ENCODE measurements at places on chromosomes 2 and 18. TPM values are rescaled to one million over a fixed set of nuclear protein-coding genes. Genes with fewer than 3 reads are reported as not detected.

The SYT4 gene
- 8.2 TPM for total RNA-seq

The GPC1 gene
- total RNA-seq = 88.6 TPM

GRCh38 chr2:21676041-21676440 is 552.3 kb downstream of the TDRD15 start:
- H3K36me3 ChIP-seq = peaks cover 4% of the 10 kb centered on the region
- no peak overlapping the region for H3K27ac ChIP-seq
- DNase-seq = no peak
- no peaks in the 10 kb centered on the region for H3K4me1 ChIP-seq
- H3K27me3 ChIP-seq = peaks cover 2% of the 10 kb centered on the region
- H3K4me3 ChIP-seq = no peak overlapping the region

DNA sequence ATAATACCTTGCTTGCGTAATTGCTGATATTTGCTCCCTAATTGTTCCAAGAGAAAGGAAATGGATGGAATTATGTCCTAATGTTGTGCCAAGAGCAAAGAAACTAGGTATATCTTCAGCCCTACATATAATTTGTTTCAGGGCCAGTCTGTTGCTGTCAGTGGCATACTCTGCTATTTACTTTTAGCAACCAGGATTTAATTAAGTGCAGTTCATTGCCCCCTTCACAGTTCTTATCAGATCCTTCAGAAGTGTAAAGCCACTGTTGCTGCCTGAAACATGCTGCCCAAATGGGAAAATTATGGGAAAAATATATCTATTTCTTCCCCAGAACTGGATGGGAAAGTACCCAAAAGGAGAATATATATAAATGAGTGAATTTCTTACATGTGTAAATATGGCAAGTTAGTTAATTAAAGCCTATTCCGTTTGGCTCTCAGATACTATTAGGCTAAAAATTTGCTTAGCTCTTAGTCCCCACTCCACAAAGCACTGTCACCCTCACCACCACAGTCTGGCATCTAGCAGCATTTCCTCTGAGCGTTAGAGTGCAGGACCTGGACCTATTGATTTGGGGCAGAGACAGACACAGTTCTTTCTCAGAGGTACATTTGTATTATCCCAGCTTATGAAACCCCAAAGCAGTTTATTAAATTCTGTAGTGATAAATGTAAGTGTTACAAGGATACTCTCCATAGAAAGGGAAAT is 72.8 kb upstream of the DTNA start:
- H3K36me3 ChIP-seq = no peaks in the 10 kb centered on the region
- peaks cover 4% of the 10 kb centered on the region for H3K4me1 ChIP-seq
- no peak overlapping the region for H3K4me3 ChIP-seq
- no peaks in the 10 kb centered on the region for H3K27me3 ChIP-seq
- DNase-seq = no peak

GRCh38 chr18:35159782-35160181 is 81.1 kb upstream of the ZNF397 start:
- no peak for DNase-seq
- H3K36me3 ChIP-seq = no peaks in the 10 kb centered on the region
- H3K4me3 ChIP-seq = no peak overlapping the region

DNA sequence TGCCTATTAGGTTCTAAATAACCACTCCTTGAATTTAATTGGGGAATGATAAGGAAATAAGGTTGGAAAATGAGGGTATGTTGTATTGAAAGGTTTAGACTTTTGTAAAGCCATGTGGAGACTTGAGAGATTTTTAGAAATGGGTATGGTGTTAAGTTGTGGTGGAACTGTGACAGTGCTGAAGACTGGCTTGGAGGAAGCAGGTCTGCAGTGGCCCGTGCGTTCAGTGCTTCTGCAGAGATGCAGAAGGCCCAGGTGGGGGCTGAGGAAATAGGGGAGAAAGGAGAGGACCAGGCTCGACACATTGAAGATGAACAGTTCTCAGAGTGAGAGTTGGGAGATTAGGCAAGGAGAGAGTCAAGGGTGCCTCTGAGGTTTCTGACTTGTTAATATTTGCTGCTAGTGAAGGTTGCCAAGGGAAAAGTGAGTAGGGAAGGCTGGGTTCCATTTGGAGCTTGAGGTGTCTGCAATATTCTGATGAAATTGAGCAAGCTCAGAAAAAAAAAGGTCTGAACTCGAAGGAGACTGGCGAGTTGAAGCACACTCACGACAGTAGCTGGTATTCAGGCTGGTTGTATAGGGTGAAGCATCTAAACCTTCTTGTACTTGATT is 25.5 kb upstream of the SAG start:
- no peaks in the 10 kb centered on the region for H3K27me3 ChIP-seq
- H3K4me1 ChIP-seq = no peaks in the 10 kb centered on the region
- H3K4me3 ChIP-seq = no peak overlapping the region

GRCh38 chr2:202034249-202035088 is 814 bp downstream of the FZD7 start:
- peaks cover 2% of the 10 kb centered on the region for H3K36me3 ChIP-seq
- peaks cover 31% of the 10 kb centered on the region for H3K4me1 ChIP-seq
- H3K27me3 ChIP-seq = peaks cover 4% of the 10 kb centered on the region

DNA sequence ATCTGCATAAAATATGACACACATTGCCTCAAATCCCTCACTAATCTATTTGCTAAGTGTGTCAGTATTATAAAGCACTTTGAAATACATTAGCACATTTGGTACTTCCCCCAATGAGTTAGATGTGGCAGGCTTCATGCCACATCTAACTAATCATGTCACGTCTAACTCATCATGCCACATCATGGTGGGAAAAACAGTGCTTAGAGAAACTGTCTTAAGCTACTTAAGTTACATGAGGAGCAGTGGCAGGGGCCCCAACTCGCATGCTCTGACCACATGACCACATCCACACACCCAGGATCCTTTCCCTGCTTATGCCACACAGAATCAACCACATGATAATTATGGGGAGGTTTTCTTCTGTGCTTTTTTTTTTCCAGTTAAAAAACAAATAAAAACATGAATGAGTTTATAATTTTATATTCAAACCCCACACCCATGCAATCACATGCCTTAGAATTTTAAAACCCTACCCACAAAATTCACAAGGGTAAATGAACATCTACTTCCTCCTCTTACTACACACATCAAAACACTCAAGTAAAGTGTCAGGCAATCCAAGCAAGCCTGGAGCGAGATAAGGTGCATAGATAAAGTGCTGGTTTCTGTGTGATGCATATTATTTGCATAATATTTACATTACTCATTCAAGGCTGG is 1.6 kb downstream of the ABCA12 start:
- no peaks in the 10 kb centered on the region for H3K27me3 ChIP-seq
- H3K4me1 ChIP-seq = no peaks in the 10 kb centered on the region
- H3K27ac ChIP-seq = no peak overlapping the region
- no peaks in the 10 kb centered on the region for H3K36me3 ChIP-seq
- DNase-seq = no peak

DNA sequence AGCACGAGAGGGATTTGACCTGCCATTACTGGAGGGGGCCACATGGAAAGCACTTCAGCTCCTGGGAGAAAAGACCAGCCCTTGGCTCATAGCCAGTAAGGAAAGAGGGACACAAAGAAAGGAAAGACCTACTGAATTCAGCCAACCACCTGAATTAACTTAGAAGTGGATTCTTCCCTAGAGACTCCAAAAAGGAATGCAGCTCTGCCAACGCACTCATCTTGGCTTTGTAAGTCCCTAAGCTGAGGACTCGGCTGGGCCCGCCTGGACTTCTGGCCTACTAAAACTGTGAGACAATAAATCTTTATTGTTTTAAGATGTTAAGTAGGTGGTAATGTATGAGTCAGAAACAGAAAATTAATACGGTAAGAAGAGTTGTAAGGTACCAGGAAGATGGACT is 11.5 kb downstream of the ATF2 start:
- no peak overlapping the region for H3K4me3 ChIP-seq
- no peaks in the 10 kb centered on the region for H3K36me3 ChIP-seq
- peaks cover 7% of the 10 kb centered on the region for H3K4me1 ChIP-seq
- no peaks in the 10 kb centered on the region for H3K27me3 ChIP-seq
- DNase-seq = no peak

GRCh38 chr2:106581328-106581727 is 94.2 kb downstream of the CD8B2 start:
- peaks cover 33% of the 10 kb centered on the region for H3K4me1 ChIP-seq
- H3K36me3 ChIP-seq = no peaks in the 10 kb centered on the region
- peaks cover 72% of the 10 kb centered on the region for H3K27me3 ChIP-seq
- peak overlapping the region; percentile 20 for H3K4me3 ChIP-seq
- H3K27ac ChIP-seq = no peak overlapping the region
- no peak for DNase-seq

DNA sequence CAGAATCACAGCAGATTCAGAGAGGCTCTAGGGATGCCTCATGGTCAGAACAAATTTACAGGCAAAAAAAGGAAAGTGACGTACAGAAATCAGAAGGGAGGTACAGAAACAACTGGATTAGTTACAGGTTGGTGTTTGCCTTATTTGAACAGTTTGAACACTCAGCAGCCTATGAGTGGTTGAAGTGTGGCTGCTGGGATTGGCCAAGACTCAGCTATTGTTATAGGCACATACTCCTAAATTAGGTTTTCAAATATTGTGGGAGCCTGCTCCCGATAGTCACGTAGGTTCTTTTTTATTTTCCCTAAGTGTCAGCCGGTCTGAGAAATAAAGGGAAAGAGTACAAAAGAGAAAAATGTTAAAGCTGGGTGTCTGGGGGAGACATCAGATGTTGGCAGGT is 8.9 kb upstream of the LIPG start:
- H3K4me1 ChIP-seq = no peaks in the 10 kb centered on the region
- DNase-seq = no peak
- H3K36me3 ChIP-seq = no peaks in the 10 kb centered on the region
- no peak overlapping the region for H3K4me3 ChIP-seq
- no peak overlapping the region for H3K27ac ChIP-seq

DNA sequence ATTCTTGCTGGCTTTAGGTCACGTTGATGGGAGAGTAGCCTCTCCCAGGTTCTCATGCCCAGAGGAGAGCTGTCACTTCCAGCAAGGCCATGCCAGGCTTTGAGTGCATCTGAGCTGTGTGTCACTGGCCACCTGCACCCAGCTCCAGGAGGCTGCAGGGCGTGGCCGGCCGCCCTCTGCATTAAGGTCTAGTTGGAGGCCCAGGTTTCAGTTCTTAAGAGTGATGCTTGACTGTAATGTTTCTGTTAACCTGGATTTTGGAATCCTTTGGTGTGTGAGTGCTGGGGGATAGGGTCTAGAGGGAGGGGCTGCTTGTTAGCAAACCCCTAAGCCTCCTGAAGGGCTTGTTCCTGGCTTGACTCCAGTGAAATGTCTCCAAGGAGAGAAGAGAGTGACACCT is 140.1 kb downstream of the ACOXL start:
- H3K27me3 ChIP-seq = peaks cover 9% of the 10 kb centered on the region
- H3K36me3 ChIP-seq = no peaks in the 10 kb centered on the region
- H3K4me1 ChIP-seq = peaks cover 36% of the 10 kb centered on the region
- no peak overlapping the region for H3K4me3 ChIP-seq

DNA sequence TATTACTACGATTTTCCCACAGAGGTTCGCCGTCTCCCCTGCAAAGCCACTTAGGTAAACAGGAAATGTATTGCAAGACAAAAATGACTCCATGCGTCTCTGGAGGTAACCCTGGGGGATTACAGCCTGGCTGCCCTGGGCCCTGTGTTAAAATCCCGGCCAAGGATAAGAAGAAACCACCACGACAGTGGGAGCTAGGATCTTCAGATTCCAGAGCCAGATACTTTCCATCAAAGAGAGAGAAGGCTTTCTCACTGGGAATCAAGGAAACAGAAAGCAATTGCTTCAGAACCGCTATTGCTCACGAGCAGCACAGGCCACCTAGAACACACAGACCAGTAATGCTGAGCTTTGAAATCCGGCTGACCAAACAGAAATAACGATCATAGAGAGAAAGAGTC is 97.9 kb upstream of the ZNF516 start:
- H3K27me3 ChIP-seq = no peaks in the 10 kb centered on the region
- DNase-seq = no peak
- no peaks in the 10 kb centered on the region for H3K36me3 ChIP-seq
- H3K4me1 ChIP-seq = peaks cover 23% of the 10 kb centered on the region
